ENCODE measurements at places on chromosomes 7 and 10.

DNA sequence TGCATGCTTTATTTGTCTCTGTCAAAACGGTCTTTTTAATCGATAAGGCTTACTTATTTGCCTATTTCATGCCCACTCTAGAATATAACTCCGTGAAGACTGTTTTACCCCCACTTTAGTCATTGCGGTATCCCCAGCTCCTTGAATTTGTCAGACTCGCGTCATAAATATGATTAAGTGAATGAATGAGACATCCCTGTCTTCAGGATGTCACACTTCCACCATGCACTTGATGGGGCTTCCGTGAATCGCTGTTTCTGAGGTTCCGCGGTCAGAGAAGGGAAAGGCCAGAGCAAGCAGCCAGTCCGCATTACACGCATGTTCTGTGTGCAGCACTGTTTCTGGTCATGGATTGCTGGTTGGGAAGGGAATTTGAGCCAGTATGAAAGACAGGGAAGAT is 138.8 kb downstream of the CELF2 start:
- DNase-seq: no peak

DNA sequence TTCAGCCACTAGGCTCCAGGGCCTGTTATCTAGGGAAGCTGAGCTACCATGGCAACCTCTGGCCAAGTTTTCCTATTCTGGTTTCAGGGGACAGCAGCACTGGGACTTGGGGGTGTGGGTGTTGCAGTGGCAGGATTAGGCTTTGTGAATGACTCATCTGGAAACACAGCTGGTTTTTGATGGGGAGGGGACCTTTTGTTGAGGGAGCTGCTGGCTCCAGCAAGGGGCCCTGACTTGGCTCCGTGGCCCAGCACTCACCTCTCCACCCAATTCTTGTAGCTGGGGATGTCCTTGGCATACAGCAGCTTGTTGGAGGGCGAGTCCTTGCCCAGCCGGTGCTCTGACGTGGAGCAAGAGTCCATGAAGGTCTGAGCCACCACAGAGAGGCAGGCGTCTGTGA is 435.9 kb downstream of the PLXNA4 start:
- peak; percentile 29 for DNase-seq

GRCh38 chr10:92894081-92894655 is 45.8 kb downstream of the EXOC6 start:
- DNase-seq: no peak

GRCh38 chr10:31908157-31908556 is 20.5 kb downstream of the ARHGAP12 start:
- no peak for DNase-seq

GRCh38 chr7:70738151-70738885 is 393.6 kb upstream of the GALNT17 start:
- no peak for DNase-seq

DNA sequence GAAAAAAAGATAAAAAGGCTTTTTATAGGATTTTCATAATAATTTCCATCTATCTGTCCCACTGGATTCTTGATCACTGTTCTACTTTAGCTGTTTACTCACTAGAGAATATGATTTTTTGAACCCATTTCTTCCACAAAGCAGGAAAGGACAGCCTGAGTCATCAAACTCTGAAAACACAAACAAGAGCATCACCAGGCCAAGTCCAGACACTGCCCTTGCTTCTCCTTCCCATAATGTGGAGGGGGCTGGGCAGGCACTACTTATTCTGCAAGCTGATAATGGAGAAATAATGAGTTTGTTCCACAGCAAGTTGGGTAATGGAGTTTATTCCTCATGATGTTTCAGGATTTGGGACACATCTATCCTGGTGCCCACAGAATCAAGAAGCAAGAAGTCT is 13.0 kb upstream of the KCNIP2 start:
- DNase-seq: no peak

- no peak for DNase-seq
Observed at GRCh38 chr10:93718937-93719725, 16.7 kb upstream of the FRA10AC1 start.

GRCh38 chr7:38806912-38807311 is 102.1 kb downstream of the VPS41 start:
- DNase-seq: no peak

- peak; percentile 40 for DNase-seq
Observed at GRCh38 chr7:16646472-16647072, 591 bp downstream of the BZW2 start.

GRCh38 chr7:41630741-41631140 is 72.1 kb downstream of the INHBA start:
- no peak for DNase-seq

DNA sequence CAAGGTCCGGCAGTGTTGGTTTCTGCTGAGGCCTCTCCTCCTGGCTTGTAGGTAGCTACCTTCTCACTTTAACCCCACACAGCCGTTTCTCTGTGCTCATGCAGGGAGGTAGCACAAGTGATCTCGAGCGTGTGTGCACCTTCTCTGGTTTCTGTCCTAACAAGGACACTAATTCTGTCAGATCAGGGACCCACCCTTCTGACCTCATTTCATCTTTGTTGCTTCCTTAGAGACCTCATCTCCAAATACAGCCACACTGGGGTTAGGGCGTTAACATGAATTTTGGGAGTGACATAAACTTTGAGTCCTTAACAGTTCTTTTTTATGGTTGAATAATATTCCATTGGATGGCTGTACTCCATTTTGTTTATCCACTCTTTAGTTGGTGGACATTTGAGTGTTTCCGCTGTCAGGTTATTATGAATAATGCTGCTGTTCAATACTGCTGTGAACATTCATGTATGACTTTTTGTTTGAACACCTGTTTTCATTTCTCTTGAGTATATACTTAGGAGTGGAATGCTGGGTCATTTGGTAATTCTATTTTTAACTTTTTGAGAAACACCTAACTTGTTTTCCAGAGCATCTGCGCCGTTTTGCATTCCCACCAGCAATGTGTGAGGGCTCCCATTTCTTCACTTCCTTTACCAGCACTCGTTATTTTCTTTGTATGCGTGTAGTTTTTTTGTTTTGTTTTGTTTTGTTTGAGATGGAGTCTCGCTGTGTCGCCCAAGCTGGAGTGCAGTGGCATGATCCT is 57.5 kb downstream of the LCOR start:
- no peak for DNase-seq

- no peak for DNase-seq
Observed at GRCh38 chr10:75287697-75288096, 51.9 kb upstream of the COMTD1 start.

GRCh38 chr7:19121977-19122588 is 4.6 kb upstream of the TWIST1 start:
- no peak for DNase-seq

GRCh38 chr10:6045314-6045848 is 16.8 kb downstream of the IL2RA start:
- no peak for DNase-seq

GRCh38 chr10:114681542-114681941 is 23.5 kb upstream of the ABLIM1 start:
- peak; percentile 69 for DNase-seq

DNA sequence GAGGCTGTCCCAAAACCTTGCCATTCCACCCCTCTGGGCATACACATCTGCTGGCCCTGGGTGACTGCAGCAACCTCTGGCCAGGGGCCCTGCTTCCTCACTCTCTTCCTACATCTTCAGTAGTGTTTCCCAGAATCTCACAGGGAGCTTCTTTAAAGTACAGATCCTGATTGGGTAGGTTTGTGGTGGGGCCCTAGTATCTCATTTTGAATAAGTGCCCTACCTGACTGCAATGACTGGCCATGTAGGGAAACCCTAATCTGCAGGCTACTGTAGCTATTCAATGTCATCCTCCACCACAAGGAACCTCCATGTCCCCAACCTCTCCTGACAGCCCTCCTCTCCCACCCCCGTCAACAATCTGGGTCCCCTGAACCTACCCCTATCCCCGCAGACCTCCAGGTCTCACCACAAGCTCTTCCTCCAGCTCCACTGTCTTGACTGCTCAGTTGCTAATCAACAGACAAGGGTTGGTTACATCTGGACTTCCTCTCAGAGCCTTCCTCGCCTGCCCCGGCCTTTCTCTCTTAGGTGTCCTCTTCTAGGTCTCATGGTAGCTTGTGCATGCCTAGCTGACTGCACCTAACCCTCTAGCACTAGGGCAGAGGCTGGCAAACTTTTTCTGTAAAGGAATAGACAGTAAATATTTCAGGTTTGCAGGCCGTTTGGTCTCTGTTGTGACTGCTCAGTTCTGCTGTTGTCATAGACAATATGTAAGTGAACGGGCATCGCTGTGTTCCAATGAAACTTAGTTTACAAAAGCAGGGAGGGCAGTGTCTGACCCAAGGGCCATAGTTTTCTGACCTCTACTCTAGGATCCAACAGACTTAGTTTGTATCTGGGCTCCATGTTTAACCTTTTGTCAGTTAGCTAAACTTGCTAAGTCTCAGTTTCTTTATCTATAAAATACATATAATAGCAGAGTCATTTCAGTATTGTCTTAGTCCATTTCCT is 121.1 kb downstream of the AOAH start:
- DNase-seq: no peak

DNA sequence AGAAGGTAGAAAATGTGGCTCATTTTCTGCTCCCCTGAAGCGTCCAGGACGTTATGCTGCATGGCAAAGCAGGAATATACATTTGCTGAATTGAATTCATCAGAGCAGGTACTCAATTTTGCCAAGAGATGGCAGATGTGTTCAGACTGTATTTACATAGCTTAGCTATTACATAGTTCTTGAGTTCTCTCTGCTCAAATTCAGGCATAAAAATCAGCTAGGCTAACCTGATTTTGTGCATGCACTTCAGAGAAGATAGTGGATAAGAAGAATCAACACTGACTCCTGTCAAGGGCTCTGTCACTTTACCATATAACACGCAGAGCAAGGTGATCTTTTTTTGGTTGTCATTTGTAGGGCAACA is 209.2 kb upstream of the FAM3C start:
- no peak for DNase-seq

DNA sequence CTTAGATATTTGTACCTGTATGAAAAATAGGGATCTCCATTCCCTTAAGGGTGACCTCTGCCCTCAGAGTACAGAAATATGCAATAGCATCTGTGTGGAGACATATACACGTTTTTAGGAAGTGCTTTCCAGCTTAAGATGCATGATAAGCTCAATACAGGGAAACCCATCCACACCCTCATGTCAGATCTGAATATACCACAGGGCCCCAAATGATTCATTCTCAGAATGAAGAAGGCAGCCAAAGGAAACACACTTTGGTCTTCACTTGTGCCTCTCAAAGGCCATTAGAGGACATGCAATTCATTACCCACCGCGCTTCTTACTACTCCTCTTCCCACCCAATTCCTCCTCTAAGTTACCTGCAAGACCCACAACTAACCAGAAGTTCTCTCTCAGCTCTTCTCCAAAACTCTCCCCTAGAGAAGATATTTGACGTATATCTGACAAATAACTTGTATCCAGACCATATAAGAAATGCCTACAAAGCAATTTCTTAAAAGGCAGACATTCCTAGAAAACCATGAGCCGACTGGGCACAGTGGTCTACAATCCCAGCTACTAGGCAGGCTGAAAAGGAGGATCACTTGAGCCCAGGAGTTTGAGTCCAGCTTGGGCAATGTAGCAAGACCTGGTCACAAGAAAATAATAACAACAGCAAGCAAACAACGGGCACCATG is 103.0 kb downstream of the OAT start:
- DNase-seq: no peak

GRCh38 chr10:107502229-107502985 is 337.9 kb upstream of the SORCS1 start:
- no peak for DNase-seq

- no peak for DNase-seq
Observed at GRCh38 chr10:8520382-8520781, 465.9 kb downstream of the GATA3 start.

DNA sequence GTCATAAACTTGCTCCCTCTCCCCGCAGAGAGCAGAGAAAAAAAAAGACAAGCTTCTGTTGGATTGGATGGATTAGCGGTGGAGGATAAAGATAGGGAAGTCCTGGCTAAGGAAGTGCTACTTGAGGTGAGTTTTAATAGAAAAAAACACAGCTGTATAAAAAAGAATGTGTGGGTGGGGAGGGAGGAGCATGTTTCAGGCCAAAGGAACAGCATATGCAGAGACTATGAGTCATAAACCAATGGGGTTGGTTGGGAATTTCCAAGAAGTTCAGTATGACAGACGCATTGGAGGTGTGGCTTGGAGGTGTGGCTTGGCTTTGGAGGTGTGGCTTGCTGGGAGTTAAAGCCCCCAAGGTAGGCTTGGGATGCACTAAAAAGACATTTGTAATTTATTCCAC is 103.0 kb upstream of the LSM8 start:
- peak; percentile 36 for DNase-seq

DNA sequence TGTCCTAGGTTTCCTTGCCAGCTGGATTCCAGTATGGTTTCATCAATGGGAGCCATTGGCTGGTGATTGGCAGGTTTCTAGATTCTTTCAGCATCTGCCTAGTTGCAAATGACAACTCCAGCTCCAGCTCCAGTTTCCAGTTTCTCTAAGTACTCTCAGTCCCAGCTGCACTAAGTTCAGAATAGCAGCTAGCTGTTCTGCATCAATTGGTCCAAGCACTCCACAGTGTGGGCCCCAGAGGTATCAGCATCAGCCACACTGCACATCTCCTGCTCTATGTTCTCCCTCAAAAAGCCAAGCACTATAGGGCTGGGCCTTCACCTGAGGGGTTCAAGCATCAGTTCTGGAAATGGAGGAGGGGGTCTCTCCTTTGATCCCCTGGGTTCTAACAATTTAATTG is 143.4 kb downstream of the VPS50 start:
- no peak for DNase-seq

GRCh38 chr10:103679096-103679790 is 176.1 kb downstream of the SH3PXD2A start:
- no peak for DNase-seq

DNA sequence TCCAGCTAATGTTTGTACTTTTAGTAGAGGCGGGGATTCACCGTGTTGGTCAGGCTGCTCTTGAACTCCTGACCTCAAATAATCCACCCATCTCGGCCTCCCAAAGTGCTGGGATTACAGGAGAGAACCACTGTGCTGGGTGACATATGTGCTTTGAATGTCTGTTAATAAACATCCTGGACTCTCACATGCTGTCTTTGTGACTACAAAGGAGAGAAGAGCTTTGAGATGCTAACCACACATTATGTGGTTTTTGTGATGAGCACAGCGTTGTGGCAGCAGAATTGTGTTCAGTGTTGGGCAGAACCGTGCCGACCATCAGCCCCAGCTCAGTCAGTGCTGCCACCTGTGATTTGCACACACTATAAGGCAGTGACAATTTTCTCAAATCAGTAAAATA is 500.1 kb upstream of the KLF6 start:
- DNase-seq: no peak

DNA sequence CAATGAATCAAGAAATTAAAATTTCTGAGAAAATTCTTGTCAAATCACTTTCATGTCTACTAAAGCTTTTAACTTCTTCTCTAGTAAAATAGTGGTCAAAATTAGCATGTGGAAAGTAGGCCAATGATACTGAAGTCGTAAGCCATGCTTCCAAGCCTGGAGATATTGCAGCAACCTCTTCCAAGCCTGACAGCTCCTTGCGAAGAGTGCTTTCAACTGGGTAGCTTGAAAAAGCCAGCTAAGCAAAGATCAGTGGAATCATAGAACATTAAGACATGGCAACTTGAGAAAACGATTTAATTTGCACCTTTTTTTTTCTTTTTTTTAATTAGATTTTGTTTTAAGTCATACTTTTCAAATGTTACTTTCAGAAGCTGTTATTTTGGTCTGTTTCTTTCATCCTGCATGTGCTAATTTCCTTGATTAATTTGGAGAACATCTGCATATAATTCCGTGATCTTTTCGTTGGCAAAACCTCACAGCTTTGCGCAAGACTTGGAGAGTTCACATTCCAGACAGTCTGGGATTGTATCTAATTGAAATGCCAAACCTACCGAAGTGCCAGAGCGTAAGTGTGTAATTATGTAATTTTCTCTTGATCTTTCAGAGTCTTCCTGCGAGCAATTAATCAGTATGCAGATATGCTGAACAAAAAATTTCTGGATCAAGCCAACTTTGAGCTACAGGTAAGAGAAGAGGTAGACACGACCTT is 142.2 kb upstream of the INSYN2A start:
- no peak for DNase-seq

All from SJCRH30 (cell line).